Urinary bladder (tissue), 4 donors: ENCODE measurements at places on chromosomes 2 and 18. TPM values are rescaled to one million over a fixed set of nuclear protein-coding genes. Genes with fewer than 3 reads are reported as not detected.

DNA sequence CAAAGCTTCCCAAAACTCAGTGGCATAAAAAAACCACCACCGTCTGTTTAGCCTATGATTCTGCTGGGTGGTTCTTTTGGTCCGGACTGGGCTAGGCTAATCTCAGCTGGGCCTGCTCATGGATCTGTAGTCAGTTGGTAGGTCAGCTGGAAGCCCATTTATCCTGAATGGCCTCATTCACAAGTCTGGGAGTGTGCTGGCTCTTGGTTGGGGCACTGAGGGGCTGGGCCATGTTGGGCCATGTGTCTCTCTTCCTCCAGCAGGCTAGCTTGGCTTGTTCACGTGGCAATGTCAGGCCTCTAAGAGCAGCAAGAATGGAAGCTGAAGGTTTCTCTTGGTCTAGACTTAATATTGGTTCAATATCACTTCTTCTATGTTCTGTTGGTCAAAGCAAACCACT is 95.7 kb upstream of the HS6ST1 start:
- DNase-seq, result no peak

DNA sequence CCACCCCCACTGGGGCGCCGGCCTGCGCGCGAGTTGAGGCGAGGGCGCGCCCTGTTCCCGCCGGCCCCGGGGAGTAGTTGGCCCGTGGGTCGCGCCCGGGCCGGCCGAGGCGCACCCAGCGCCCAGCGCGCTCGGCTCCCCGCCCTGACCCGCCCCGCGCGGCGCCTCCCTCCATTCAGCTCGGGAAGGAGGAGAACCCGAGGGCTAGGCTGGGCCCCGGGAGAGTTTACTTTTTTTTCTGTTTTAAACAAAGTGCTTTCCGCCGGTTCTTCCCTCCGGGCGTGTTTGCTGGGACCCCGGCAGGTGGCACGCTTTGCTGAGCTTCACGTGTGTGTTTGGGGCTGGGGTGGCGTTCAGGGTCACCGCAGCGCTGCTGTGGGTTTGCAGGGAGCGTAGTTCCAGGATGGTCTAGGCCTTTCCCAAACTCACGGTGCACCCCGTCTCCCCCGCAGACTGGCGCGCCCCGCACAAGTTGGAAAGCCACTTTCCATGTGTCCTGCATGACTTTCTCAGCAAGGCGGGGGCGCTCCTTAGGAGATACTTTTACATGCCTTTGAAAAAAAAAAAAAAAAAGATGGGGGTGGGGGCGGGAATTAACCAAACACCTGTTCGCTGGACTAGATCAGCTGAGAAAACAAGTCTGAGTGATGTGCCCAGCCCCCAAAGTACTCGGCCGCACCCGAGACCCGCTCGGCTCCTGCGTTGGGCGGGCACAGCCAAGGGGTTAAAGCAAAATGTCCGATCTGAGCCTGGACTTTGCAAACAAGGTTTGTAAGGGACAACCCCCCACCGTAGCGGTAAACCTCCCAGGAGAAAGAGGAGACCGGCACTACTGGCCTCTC is 825 bp downstream of the ITGA6 start:
- no peak for DNase-seq

DNA sequence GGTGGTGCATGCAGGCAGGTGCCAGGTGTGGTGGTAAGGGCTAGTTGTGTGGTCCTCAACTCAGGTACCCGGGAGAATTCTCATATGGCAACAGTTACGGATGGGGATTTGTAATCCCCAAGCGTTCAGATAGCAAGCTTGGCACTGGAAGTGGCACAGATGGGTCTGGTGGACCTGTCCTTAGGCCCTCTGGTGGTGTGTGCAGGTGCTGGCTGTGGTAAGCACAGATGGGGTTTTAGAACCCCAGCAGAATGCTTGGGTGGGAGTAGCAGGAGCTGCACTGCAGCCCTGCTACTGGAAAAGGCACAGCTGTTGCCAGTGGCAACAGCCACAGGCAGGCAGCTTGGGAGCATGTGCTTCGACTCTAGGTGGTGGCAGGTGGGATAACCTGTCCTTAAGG is 948.2 kb upstream of the FAM98A start:
- no peak for DNase-seq

DNA sequence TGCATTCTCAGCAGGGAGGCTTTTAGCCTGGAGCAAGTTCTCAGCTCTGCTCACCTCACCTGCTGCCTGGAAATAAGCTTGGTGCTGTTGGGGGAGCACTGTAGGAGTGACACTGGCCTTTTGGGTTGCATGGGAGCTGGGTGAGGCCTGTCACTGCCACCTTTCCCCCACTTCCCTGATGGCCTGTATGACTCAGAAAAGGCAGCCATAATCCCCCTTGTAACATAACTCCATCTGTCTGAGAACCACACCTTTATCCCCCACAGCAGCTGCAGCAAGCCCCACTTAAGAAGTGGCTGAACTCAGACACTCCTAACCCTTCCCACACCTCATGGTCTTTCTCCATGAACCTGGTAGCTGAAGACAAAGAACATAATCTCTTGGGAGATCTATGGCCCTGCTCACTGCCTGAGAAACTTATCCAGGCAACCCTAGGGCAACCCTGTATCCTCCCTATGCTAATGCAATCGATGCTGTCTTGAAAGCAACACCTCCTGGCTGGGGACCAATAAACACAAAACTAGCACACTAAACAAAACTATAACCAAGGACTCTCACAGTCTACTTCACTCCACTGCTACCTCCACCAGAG is 258.9 kb upstream of the OSR1 start:
- DNase-seq, result no peak

DNA sequence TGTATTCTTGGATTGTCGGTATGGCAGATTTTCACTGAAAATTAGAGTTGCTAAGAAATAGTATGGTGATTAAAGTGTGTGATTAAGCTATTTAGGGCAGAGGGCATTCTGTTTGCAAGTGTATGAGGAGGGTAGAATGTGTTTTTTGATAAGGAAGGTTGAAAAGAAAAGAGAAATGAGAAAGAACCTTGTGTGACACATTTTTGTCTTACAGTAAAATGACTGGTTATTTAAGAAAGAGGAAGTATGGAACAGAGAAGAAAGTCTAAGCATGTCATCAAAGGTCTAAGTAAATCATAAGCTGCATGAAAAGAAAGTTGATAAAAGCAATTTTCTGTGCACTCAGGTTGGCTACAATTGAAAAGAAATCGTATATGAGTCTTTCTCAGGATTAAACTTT is 5.2 kb upstream of the RSAD2 start:
- no peak for DNase-seq

- DNase-seq, result no peak
Measured at GRCh38 chr18:49345931-49346696, 114.3 kb downstream of the DYM start.

- no peak for DNase-seq
Measured at GRCh38 chr2:178195390-178196166, 1.3 kb downstream of the OSBPL6 start.

DNA sequence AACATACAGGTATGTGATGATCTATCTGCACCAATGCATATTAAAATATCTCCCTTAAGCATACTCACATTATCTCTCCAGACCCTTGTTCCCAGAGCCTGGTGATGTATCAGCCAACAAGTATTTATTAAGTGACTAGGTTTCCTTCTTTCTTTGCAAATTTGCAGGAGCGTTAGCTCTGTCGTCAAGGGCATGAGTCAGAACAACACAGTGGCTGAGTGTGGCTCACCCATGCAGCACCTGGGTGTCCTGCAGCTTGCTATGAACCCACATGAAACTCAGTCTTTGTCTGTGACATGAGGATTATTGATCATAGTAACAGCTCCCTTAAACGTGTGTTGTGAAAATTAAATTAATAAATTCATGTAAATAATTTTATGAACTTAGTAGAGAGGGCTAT is 96.6 kb downstream of the PIEZO2 start:
- DNase-seq, result no peak

GRCh38 chr2:2849464-2850217 is 518.6 kb upstream of the MYT1L start:
- no peak for DNase-seq

- no peak for DNase-seq
Measured at GRCh38 chr2:226489775-226490541, 309.7 kb downstream of the IRS1 start.

OSBPL6 gene
- 1.9 TPM for total RNA-seq

SGPP2 gene
- total RNA-seq, result 3.5 TPM

ARHGAP25 gene
- 5.2 TPM for total RNA-seq

ECEL1 gene
- total RNA-seq, result 0.21 TPM

SPATA3 gene
- total RNA-seq, result not detected

IL1R2 gene
- 0.37 TPM for total RNA-seq

MDH1B gene
- total RNA-seq, result 1.2 TPM

PPM1G gene
- total RNA-seq, result 30.0 TPM
